ENCODE measurements at places on chromosomes 4 and X.

- ATAC-seq, result peak; percentile 25
Observed at GRCh38 chr4:6198768-6199421, 1.5 kb downstream of the JAKMIP1 start.

DNA sequence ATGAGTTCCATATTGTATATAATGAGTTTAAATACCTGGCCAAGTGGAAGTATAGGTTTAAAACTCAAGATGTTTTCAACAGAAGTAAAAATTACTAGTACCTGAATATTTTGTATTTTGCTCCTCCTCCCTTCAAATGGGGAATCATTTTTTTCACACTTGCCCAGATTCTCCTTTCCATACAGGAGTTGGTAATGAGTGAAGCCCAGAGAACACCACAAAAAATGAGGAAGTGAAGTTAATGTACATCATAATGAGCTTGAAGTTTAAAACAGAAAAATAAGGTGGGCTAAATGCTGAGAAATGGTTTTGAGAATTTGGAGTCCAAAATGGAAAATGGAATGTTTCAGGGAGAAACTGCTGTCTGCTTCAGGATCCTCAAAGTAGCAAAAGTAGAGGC is 364.8 kb upstream of the EMCN start:
- ATAC-seq, result no peak

DNA sequence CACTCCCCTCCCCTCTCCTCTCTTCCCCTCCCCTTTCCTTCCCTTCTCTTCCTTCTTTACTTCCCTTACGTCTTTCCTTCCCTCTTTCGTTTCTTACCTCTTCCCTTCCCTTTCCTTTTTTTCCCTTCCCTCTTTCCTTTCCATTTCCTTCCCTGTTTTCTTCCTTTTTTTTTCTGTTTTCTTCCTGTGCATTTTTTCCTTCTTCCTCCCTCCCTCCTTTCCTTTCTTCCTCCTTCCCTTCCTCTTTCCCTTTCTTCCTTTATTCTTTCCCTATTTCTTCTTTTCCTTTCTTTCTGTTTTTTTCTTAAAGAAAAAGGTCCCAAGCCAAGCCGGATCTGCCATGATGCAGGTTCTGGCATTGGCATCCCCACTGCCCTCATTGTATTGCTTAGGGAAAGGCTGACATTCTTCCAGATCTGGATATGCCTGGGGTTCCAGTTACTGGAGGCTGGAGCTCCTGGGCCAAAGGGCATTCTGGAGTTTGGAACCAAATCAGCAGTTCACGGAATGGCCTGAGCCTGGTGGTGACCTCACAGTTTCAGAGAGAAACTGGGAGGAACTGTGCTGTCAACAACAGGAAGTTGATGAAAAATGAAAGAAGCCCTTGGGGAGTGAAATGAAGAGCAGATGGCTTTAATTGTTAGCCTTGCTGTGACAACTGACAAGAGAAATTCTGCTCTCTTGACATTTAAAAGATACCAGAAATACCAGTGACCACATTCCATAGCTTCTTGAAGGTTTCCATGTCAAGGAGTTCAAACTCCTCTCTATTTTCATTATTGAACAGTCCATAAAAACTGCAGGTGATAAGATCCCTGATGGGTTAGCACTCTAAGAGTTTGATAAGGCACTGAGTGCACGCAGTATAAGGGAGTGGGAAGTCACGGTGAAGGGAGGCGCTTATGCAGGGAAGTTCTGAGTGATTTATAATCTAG is 622.1 kb downstream of the SPRY1 start:
- ATAC-seq, result peak; percentile 56

DNA sequence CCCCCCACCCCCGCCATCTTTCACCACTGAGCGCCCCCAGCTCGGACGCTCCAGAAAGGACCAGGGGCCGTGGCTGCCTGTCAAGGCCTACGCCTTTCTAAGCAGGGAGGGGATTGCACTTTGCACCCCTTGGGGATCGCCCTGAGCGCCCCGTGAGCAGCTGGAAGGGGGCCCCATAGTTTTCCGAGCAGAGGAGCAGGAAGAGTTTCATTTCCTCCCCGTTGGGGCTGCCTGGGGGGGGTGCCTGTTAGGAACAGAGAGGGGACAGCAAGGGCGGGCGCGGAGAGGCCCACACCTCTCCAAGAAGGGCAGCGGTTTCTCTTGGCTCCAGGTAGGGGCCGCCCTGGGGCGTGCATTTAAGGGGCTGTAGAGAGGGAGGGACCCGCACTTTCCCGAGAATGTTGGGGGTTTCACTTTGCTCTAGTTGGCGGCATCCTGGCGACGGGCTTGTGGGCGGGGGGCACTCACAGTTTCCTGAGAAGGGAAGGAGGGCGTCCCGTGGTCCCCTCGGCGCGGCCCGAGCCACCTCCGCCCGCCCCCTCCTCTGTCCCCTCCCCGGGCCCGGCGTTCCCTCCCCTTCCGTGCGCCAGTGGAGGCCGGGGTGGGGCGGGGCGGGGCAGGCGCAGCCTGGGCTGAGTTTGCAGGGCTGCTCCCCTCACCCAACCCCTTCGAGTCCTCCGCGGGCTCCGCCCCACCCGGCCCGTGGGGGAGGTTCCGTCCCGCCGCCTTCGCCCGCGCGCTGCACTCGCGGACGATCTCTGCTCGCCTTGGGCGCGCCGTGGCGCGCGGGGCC is 82.3 kb upstream of the CD99 start:
- ATAC-seq, result peak; percentile 96

DNA sequence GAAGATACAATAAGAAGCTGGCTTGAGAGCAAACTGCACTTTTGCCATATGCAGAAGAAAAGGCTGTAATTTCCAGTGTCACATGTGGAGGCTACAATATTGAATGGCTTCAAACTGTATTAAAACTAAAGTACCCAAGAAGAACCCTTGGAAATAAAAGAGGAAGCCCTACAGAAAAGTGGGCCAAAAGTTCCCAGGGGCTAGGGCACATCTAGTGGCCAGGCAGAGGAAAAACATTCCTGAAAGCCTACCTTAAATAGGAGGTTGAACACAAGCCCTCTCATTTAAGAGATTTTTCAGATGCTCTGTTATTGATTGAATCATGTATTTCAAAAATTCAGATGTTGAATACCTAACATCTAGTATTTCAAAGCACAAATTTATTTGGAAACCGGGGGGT is 40.6 kb upstream of the PRDX4 start:
- no peak for ATAC-seq

DNA sequence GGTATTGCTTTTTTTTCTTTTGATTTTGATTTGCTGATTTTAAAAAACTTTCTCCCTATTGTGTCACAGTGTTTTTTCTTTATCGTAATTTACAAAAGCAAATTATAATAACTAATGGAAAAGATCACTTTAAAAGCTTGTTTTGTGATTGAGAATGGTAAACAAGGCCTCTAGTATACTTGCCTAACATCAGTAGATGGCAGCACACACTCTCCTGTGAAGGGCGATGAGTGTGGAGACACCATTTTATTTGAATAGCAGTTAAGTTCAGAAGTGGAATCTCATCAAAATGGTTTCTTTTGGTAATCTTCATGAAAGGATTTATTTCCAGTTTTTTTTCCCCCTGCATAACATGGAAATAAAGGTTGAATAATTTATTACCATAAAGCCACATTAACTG is 72.3 kb downstream of the PAK3 start:
- ATAC-seq, result no peak

GRCh38 chrX:39384996-39385395 is 583.7 kb downstream of the MID1IP1 start:
- no peak for ATAC-seq

DNA sequence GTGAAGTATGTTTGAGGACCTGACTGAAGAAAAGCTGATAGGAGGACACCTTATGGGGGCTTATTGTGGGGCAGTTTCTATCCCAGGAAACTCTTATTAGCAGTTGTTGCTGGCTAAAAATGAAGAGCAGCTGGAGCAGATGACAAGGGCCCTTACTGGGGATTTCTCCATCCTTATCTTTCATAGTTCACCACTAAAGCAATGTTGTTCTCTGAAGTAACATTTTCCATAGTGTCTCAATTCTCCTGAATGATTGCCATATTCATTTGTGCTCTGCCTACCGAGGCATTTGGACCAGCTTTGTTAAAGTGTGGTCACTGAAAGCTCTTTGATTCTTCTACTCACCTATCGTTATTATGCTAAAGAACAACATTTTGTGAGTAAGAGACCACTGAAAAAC is 7.7 kb downstream of the ENOX2 start:
- ATAC-seq, result no peak

GRCh38 chrX:123590842-123591486 is 141.9 kb downstream of the THOC2 start:
- ATAC-seq, result peak; percentile 60

GRCh38 chr4:173835903-173836302 is 305.9 kb upstream of the HAND2 start:
- no peak for ATAC-seq

Measured in activated T-helper 17 cell treated with anti-CD3 and anti-CD28 coated beads, Interleukin-2, amount 50 U/mL, for 72 hours (primary cell).